ENCODE measurements at places on chromosomes 1 and 21. TPM values are rescaled to one million over a fixed set of nuclear protein-coding genes. Genes with fewer than 3 reads are reported as not detected.
A peak's percentile ranks its signal among the peaks of the same experiment; 100 is the strongest.

Gene FLG2
- total RNA-seq, result not detected

Gene CCDC17
- total RNA-seq, result 1.9 TPM

Gene EDARADD
- 7.0 TPM for total RNA-seq

Gene TINAGL1
- total RNA-seq, result 11.2 TPM

Gene ATP1A2
- total RNA-seq, result 34.8 TPM

Gene MAEL
- total RNA-seq, result not detected

Gene TCHHL1
- total RNA-seq, result not detected

Gene VCAM1
- not detected for total RNA-seq

Gene TTC22
- total RNA-seq, result 1.1 TPM

GRCh38 chr21:44710756-44711326, 531 bp downstream of the TSPEAR start:
- H3K27me3 ChIP-seq, result peaks cover 24% of the 10 kb centered on the region
- no peak for DNase-seq
- H3K4me3 ChIP-seq, result peak overlapping the region; percentile 29
- no peaks in the 10 kb centered on the region for H3K36me3 ChIP-seq

- H3K27ac ChIP-seq, result no peak overlapping the region
- DNase-seq, result no peak
- H3K4me3 ChIP-seq, result no peak overlapping the region
- no peaks in the 10 kb centered on the region for H3K4me1 ChIP-seq
Observed at GRCh38 chr1:94617134-94617805, 75.7 kb upstream of the F3 start.

DNA sequence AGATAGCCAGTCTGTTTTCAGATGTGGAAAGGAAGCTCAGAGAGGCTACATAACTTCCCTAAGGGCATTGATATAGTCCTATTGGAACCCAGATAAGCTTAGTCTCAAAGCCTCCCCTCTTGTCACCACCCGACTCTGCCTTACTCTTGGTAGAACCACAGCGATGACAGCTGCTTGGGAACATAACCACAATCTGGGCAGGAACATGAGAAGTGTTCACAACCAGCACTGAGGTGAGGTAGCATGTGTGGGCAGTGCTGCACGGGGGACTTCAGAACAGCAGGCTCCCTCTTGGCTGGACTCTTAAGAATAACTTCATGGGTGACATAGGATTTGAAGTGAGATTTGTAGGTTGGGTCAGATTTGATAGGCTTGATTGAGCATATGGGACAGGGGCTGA, 9.3 kb upstream of the S100A10 start:
- no peak overlapping the region for H3K27ac ChIP-seq
- no peaks in the 10 kb centered on the region for H3K27me3 ChIP-seq
- no peak for DNase-seq
- no peak overlapping the region for H3K4me3 ChIP-seq
- no peaks in the 10 kb centered on the region for H3K36me3 ChIP-seq

DNA sequence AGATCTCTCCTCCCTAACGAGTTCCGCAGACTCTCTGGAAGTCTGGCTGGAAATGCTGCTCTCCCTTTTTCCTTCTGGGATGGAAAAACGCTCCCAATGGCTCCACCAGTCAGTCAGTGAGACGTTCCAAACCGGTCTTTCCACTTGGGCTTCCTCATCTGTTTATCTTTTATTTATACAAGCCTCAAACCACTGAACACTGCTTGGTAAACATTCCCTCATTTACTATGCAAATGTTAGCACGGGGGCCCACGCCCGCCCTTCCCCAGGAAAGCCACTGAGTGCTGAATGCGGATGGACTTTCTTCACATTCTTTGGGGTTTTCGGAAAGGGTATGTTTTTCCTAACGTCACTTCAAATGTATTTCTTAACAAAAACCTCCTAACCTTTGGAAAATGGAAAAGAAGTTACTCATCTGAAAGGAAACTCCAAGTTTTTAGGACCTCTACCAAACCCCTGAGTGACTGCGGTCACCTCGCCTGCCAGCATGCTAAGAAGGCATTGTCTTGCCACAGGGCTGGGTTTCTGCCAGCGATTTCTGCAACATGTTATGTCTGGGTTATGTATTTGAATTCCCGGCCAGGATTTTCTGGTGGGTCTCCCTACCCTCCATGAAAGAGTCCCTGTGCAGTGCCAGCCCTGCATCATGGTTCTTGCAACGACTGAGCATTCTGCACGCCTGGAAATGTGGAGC, 14.0 kb upstream of the UMODL1 start:
- H3K27me3 ChIP-seq, result no peaks in the 10 kb centered on the region
- no peak overlapping the region for H3K4me3 ChIP-seq
- no peak overlapping the region for H3K27ac ChIP-seq
- H3K36me3 ChIP-seq, result no peaks in the 10 kb centered on the region
- H3K4me1 ChIP-seq, result peaks cover 6% of the 10 kb centered on the region

DNA sequence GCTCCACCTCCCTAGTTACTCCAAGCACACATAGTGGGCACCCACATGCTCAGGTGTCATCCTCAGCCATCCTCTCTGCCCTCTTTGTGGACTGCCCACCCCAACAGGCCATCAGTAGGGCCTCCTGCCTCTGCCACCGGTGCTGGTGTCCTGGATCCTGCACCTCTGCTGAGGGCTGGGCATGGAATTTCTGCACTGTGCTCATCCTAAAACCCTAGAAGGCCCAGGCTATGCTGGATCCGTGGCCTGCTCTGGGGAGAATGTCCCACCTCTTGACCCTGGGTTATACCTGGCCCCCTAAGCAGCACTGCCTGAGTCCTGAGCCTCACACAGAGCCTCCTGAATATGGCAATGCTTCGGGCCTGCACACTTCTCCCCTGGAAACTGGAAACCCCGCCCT, 318.3 kb downstream of the MATN1 start:
- H3K4me3 ChIP-seq, result no peak overlapping the region
- DNase-seq, result no peak
- H3K36me3 ChIP-seq, result no peaks in the 10 kb centered on the region
- no peaks in the 10 kb centered on the region for H3K4me1 ChIP-seq
- no peak overlapping the region for H3K27ac ChIP-seq

DNA sequence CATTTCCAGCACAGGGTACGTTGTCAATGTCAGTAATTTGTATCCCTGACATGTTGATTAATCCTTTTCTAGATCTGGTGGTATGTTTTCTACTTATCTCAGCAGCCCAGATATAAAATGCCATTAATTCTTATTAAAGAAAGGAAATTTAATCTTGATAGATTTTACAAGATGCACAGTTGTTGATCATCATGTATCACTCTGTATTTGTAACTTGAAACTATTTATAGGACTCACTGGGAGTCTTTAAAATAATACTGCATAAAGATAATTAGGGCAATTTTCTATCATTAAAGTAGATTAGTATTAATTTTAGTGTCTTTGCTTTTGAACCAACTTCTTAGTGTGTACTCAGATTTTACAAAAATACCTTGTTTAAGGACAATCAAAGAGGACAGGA, 84.9 kb downstream of the GREM2 start:
- no peak overlapping the region for H3K4me3 ChIP-seq
- H3K27ac ChIP-seq, result no peak overlapping the region
- no peak for DNase-seq
- H3K4me1 ChIP-seq, result no peaks in the 10 kb centered on the region

GRCh38 chr1:114075546-114076242, 78.0 kb downstream of the SYT6 start:
- no peak overlapping the region for H3K4me3 ChIP-seq
- no peaks in the 10 kb centered on the region for H3K27me3 ChIP-seq
- no peak for DNase-seq
- peaks cover 20% of the 10 kb centered on the region for H3K36me3 ChIP-seq

DNA sequence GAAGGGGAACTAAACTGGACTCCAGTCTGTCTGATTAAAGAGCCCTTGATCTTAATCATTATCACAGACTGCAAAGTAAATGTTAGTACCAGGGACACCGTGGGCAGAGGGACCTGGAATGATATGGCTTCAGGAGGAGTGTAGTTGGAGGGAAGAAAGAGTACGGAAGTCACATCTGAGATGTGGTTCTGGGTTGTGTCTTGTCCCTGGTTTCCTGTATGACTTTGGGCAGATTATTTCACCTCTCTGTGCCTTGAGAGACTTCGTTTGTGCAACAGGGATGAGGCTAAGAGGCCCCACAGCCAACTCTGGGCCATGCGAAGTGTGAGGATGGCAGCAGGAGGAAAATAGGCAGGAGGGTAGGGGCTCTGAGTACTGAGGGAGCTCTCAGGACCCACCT, 76.1 kb upstream of the SLC2A1 start:
- H3K36me3 ChIP-seq, result no peaks in the 10 kb centered on the region
- no peak for DNase-seq
- peaks cover 3% of the 10 kb centered on the region for H3K4me1 ChIP-seq
- no peaks in the 10 kb centered on the region for H3K27me3 ChIP-seq
- H3K4me3 ChIP-seq, result no peak overlapping the region

- no peak overlapping the region for H3K4me3 ChIP-seq
- DNase-seq, result no peak
- peaks cover 4% of the 10 kb centered on the region for H3K27me3 ChIP-seq
- H3K4me1 ChIP-seq, result peaks cover 20% of the 10 kb centered on the region
- no peak overlapping the region for H3K27ac ChIP-seq
- no peaks in the 10 kb centered on the region for H3K36me3 ChIP-seq
Observed at GRCh38 chr1:22551591-22551990, 11.7 kb upstream of the EPHA8 start.

- H3K4me3 ChIP-seq, result no peak overlapping the region
- DNase-seq, result no peak
- no peak overlapping the region for H3K27ac ChIP-seq
- no peaks in the 10 kb centered on the region for H3K27me3 ChIP-seq
- no peaks in the 10 kb centered on the region for H3K36me3 ChIP-seq
- H3K4me1 ChIP-seq, result peaks cover 7% of the 10 kb centered on the region
Observed at GRCh38 chr1:194176212-194176611, 989.8 kb upstream of the B3GALT2 start.

DNA sequence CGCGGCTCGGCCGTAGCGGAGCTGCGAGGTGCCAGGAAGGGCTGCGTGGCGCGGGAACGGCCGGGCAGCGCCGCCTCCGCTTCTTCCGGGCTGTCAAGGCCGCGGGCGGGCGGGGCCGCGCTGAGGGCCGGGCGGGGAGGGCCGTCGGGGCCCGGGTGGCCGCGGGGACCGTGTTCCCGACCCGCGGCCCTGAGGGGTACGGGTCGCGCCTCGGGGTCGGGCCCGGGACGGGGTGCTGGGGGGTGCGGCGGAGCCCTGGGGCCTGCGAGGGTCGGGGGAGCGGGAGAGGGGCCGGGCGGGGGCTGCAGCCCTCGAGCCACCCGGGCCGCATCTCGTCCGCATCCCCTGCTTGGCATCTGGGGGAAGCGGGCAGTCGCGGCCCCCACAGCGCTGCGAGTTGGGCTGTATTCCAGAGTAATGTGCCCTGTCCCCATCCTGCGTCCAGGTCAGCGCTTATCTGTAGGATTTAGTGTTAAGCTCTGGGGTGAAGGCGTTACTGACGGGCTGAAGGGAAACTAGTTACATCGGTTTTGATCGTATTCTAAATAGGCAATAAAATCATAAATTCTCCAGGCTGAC, 379 bp downstream of the RER1 start:
- no peak overlapping the region for H3K27ac ChIP-seq
- peaks cover 4% of the 10 kb centered on the region for H3K36me3 ChIP-seq
- no peaks in the 10 kb centered on the region for H3K27me3 ChIP-seq
- H3K4me3 ChIP-seq, result peak overlapping the region; percentile 92
- H3K4me1 ChIP-seq, result peaks cover 9% of the 10 kb centered on the region
- no peak for DNase-seq

GRCh38 chr1:88357729-88358128, 326.3 kb upstream of the PKN2 start:
- DNase-seq, result no peak
- no peak overlapping the region for H3K27ac ChIP-seq
- H3K36me3 ChIP-seq, result no peaks in the 10 kb centered on the region
- no peaks in the 10 kb centered on the region for H3K27me3 ChIP-seq

DNA sequence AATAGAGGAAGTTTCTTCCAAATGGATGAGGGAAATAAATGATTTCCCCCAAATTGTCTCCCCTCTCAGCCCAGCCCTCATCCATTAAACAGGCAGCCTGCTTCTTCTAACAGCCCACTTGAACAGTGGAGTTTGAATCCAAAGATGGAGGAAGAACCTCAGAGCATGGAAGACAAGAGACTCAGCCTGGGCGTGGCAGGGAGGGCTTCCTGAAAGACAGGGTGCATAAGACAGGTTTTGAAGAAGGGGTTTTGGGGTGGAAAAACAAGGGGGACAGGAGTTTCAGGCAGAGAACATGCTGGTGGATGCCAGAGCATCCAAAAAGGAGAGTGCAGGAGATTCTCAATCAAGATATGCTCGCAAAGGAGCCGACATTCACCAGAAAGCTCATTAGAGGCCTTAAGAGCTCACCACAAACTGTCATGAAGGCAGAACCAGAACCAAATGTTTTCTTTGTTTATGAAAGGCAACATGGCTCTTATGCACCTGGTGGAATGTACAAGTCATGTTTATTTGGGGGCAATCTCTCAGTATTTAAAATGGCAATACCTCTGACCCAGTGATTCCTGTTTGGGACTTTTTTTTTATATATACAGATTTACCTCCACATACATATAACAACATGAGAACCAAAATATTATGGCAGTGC, 26.5 kb upstream of the TSPEAR start:
- no peak overlapping the region for H3K4me3 ChIP-seq
- H3K36me3 ChIP-seq, result no peaks in the 10 kb centered on the region
- no peak overlapping the region for H3K27ac ChIP-seq
- no peaks in the 10 kb centered on the region for H3K4me1 ChIP-seq
- DNase-seq, result no peak
- H3K27me3 ChIP-seq, result no peaks in the 10 kb centered on the region

GRCh38 chr1:181308098-181308497, 175.2 kb upstream of the CACNA1E start:
- H3K27ac ChIP-seq, result no peak overlapping the region
- no peaks in the 10 kb centered on the region for H3K36me3 ChIP-seq
- no peaks in the 10 kb centered on the region for H3K27me3 ChIP-seq
- no peak for DNase-seq
- H3K4me1 ChIP-seq, result no peaks in the 10 kb centered on the region

DNA sequence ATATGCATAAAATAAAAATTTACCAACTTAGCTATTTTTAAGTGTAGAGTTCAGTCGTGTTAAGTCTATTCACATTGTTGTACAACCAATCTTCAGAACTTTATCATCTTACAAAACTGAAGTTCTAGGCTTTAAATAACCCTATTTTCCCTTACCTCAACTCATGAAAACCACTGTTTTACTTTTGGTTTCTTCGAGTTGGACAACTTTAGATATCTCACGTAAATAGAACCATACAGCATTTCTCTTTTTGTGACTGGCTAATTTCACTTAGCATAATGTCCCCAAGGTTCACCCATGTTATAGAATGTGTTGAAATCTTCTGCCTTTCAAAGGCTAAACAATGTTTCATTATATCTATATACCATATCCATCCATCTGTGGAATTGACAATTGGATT, 819.0 kb upstream of the ADGRL4 start:
- H3K4me1 ChIP-seq, result no peaks in the 10 kb centered on the region
- H3K36me3 ChIP-seq, result no peaks in the 10 kb centered on the region
- no peak for DNase-seq
- H3K4me3 ChIP-seq, result no peak overlapping the region

DNA sequence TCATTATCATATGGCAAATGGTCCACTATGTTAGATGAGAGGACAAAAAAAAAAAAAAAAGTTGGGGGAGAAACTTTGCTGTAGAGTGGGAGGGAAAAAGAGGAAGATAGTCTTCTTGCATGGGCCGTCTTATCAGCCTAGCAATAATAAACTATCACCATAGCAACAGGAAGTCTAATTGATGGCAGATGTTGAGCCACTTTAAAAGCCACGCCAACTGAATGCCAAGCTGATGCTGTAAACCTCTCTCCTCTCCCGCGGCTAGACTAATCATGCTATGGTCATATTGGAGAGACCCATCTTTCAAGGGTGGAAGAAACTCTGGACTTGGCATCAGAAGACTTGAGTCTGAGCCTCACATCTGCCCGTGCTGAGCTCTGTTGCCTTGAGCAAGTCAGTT, 122.2 kb upstream of the HOOK1 start:
- no peaks in the 10 kb centered on the region for H3K27me3 ChIP-seq
- no peak for DNase-seq
- H3K27ac ChIP-seq, result no peak overlapping the region
- no peaks in the 10 kb centered on the region for H3K4me1 ChIP-seq
- no peaks in the 10 kb centered on the region for H3K36me3 ChIP-seq

Data from H1 (cell line).